ENCODE measurements at places on chromosomes 13 and 19. TPM values are rescaled to one million over a fixed set of nuclear protein-coding genes. Genes with fewer than 3 reads are reported as not detected.

GRCh38 chr13:41905600-41906254, 55.2 kb downstream of the VWA8 start:
- no peaks in the 10 kb centered on the region for H3K4me1 ChIP-seq
- H3K36me3 ChIP-seq: peaks cover 22% of the 10 kb centered on the region
- no peaks in the 10 kb centered on the region for H3K27me3 ChIP-seq
- H3K27ac ChIP-seq: no peak overlapping the region
- no peak overlapping the region for H3K4me3 ChIP-seq

The RFXAP gene
- total RNA-seq: 6.3 TPM

GRCh38 chr13:59671881-59672280, 491.8 kb downstream of the DIAPH3 start:
- H3K4me1 ChIP-seq: no peaks in the 10 kb centered on the region
- no peak overlapping the region for H3K4me3 ChIP-seq
- no peak for DNase-seq
- no peak overlapping the region for H3K27ac ChIP-seq

The ZGLP1 gene
- 5.3 TPM for total RNA-seq

DNA sequence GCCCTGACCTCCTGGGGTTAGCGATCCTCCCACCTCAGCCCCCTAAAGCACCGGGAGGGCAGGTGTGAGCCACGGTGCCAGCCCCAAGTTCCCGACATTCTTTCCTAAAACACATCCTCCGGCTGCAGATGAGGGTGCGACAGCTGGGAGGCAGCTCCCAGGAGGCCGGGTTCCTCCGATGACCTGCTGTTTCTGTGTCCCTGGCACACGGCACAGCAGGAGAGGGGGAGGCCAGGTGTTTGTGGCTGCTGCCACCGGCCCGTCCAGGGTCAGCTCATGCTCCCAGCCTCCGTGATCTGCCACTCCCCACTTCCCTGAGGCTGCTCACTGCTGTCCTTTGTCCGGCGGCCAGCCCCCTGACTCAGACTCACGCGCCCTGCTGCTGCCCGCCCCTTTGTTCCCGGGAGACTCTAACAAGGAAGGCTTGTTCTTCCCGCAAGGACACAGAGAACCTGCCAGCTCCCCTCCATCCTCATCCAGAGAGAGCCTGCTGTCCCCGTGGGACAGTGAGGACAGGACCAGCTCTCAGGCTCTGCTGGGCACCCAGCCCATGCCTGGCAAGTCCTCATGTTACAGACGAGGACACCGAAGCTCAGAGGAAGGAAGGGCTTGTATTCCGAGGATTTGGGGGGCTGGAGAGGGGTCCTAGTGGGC, 10.6 kb upstream of the MADCAM1 start:
- no peaks in the 10 kb centered on the region for H3K27me3 ChIP-seq
- no peak overlapping the region for H3K4me3 ChIP-seq
- no peak overlapping the region for H3K27ac ChIP-seq
- no peak for DNase-seq

DNA sequence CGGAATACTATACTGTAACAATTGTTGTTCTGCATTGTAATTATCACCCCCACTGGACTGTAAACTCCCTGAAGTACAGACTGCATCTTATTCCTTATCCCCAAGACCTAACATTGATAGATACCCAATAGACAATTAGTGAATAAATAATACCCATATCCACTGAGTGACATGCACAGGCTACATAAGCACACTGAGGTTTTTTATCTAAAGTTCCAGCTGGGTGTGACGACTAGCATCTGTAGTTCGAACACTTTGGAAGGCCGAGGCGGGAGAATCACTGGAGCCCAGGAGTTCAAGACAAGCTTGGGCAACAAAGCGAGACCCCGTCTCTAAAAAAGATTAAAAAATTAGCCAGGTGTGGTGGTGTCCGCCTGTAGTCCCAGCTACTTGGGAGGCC, 2.5 kb downstream of the KPNA3 start:
- H3K36me3 ChIP-seq: peaks cover 8% of the 10 kb centered on the region
- H3K4me3 ChIP-seq: peak overlapping the region; percentile 78
- H3K27ac ChIP-seq: no peak overlapping the region
- no peak for DNase-seq
- peaks cover 39% of the 10 kb centered on the region for H3K4me1 ChIP-seq

GRCh38 chr19:2561895-2562294, 86.0 kb downstream of the GADD45B start:
- no peak overlapping the region for H3K27ac ChIP-seq
- peak overlapping the region; percentile 25 for H3K4me3 ChIP-seq
- H3K4me1 ChIP-seq: peaks cover 15% of the 10 kb centered on the region
- H3K27me3 ChIP-seq: no peaks in the 10 kb centered on the region
- DNase-seq: peak; percentile 48
- H3K36me3 ChIP-seq: no peaks in the 10 kb centered on the region

DNA sequence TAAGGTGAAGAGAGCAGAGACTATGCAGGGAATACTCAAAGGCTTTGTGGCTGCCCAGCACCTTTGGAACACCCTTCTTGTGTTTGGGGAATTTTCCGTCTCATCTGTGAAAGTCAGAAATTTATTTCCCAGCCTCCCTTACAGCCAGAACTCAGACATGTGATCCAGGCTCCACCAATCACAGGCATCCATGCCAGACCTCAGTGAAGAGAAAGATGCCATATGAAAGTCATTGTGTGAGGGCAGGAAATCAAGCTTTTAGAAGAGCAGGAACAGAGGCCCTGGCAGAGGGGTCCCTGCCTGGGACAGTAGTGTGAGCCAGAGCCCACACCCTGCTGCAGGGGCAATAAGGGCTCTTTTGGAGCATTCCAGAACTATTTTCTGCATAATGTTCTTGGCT, 12.1 kb downstream of the CCDC70 start:
- no peak overlapping the region for H3K4me3 ChIP-seq
- no peaks in the 10 kb centered on the region for H3K27me3 ChIP-seq
- H3K27ac ChIP-seq: no peak overlapping the region
- H3K4me1 ChIP-seq: peaks cover 63% of the 10 kb centered on the region
- peak; percentile 50 for DNase-seq

DNA sequence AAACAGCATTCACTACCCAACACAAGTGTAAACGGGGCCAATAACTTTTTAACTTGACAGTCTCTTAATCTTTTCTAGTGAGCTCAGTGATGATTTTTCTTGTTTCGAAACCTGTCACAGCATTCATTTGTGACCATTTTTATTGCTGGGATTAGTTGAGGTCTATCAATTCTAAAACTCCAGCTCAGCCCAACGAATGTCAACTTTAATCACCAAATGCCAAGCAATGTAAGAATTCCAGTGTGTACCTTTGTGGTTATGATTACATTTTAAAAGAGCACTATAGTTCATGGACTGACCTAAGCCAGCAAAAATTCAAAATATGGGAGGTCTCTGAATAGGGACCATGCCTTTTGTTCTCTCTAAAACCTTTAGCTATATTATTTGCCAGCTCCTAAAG, 694.3 kb upstream of the SGCG start:
- H3K27me3 ChIP-seq: no peaks in the 10 kb centered on the region
- no peak overlapping the region for H3K27ac ChIP-seq
- H3K4me1 ChIP-seq: no peaks in the 10 kb centered on the region
- H3K4me3 ChIP-seq: no peak overlapping the region
- DNase-seq: no peak

The EPS8L1 gene
- total RNA-seq: not detected

GRCh38 chr19:41845051-41845590, 279 bp downstream of the DMRTC2 start:
- H3K27ac ChIP-seq: no peak overlapping the region
- H3K36me3 ChIP-seq: no peaks in the 10 kb centered on the region
- H3K4me1 ChIP-seq: no peaks in the 10 kb centered on the region

DNA sequence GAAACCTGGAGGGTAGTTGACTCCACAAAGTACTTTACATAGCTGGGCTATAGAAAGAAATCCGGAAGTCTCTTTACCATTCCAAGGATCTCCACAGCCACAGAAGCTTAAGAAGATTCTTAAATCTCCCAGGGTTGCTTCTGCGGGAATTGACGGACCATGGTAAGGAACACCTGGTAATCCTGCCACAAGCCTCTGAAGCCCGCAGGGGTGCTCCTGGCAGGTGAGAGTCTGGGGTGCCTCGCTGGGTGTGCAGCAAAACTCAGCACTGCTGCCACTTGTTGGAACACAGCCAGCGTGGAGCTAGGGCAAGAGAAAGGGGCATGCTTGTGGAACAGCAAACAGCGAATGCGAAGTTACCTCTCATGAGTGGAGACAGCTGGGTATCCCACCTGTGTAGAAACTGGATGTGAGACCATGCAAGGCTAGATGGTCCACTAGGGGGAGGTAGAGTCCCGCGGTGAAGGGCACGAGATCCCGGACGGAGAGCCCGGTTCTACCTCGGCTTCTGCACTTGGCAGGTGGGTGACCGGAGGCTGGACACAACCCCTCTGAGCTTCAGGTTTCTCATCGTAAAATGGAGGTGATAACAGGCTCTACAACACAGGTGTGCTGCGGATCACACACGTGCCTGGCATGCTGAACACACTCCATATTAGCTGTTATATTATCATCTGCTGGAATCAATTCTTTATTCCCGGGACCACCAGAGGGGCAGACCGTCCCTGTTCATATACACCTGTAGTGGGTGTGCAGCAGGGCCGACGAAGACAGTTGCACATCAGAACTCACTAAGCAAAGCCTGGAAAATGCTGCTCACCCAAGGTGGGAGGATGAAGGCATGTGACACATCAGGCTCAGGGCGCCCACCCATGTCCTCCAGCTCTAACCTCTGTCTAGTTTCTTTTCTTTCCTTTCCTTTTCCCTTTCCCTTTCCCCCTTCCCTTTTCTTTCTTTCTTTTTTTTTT, 24.1 kb upstream of the UBAC2 start:
- peak; percentile 95 for DNase-seq
- H3K27ac ChIP-seq: no peak overlapping the region
- no peaks in the 10 kb centered on the region for H3K27me3 ChIP-seq
- no peaks in the 10 kb centered on the region for H3K36me3 ChIP-seq

- no peak within 1 kb of the TSS for H3K27ac ChIP-seq
- DNase-seq: no peak
- H3K36me3 ChIP-seq: no peaks in the 10 kb centered on the region
- H3K4me3 ChIP-seq: no peak within 1 kb of the TSS
- H3K27me3 ChIP-seq: no peaks in the 10 kb centered on the region
- H3K4me1 ChIP-seq: no peaks in the 10 kb centered on the region
Observed at GRCh38 chr13:26759907-26760831, at the start of gene GPR12. GPR12 (minus strand) TSS chr13:26760786; CDS start chr13:26759827, 959 bp downstream.

DNA sequence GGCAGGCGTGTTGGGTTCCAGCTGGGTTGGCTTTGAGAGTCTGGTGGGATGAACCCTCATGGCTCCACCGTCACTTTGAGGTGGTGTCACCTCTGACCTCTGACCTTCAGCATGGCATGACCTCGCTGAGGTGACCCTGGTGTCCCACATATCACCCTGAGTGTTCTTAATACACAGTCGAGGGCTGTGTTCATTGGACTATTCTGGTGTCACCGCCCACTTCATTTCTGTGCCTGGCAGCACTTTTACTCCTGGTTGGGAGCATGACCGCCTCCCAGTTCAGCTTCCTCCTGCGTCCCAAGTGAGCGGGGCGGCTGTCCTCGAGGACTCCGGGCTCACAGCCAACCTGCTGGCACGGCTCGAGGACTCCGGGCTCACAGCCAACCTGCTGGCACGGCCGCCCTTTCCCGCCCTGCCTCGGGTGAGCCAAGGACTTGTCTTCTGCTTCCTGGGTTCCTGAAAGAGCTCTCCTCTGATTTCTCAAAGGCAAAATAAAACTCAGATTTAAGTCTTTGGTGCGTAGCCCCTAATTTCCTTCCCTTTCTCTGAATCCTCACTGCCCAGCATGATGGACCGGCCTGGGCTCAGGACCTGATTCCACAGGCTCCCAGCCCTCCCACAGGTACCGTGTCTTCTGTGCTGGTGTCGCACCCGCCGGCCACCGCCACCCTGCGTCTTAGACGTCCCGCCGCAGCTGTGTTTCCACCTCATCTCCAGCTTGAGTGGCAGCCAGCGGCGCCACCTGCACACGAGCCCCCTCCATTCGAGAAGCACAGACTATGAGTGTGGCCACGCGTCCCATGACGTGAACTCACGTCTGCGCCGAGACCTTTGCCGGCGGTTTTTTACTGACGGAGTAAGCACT, 10.4 kb downstream of the ATP4B start:
- H3K36me3 ChIP-seq: no peaks in the 10 kb centered on the region
- no peak overlapping the region for H3K27ac ChIP-seq
- H3K27me3 ChIP-seq: no peaks in the 10 kb centered on the region
- no peak for DNase-seq
- H3K4me3 ChIP-seq: no peak overlapping the region

- DNase-seq: no peak
- no peak overlapping the region for H3K27ac ChIP-seq
- no peaks in the 10 kb centered on the region for H3K27me3 ChIP-seq
- H3K36me3 ChIP-seq: no peaks in the 10 kb centered on the region
- H3K4me3 ChIP-seq: no peak overlapping the region
Observed at GRCh38 chr19:35429698-35430408, 18.2 kb upstream of the FFAR2 start.

The GARRE1 gene
- total RNA-seq: 22.8 TPM

The ZNF100 gene
- total RNA-seq: 10.4 TPM

- no peaks in the 10 kb centered on the region for H3K36me3 ChIP-seq
- H3K4me3 ChIP-seq: no peak overlapping the region
- no peaks in the 10 kb centered on the region for H3K27me3 ChIP-seq
- H3K4me1 ChIP-seq: peaks cover 6% of the 10 kb centered on the region
- DNase-seq: no peak
- H3K27ac ChIP-seq: no peak overlapping the region
Observed at GRCh38 chr13:90798381-90798780, 549.1 kb upstream of the MIR17HG start.

DNA sequence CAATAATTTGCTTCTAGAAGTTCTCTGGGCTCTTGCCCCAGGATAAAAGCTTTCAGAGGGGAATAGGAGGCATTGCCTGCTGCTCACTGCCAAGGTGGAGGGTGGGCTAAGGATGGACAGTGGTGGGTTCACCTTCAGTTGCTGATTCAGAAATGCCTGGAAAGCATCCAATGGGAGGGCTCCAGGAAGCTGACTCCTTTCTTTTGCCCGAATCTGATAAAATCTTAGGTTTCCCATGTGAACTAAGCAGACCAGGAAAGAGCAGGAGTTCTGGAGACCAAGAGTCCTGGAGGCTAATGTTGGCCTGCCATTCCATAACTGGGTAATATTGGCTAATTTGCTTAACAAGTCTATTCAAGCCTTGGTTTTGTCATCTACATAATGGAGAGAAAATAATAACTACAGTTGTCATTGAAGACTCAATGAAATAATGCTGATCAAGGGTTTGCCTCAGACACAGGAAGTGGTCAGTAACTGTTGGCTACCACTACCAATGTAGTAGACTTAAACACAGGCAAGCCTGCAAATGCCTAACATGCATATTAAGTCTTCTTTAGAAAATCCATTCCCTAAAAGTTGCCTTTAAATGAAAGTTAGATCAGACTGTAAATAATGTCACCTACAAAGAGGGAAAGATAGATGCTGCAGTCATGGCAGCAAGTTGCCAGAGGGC, 528.4 kb upstream of the NBEA start:
- H3K27ac ChIP-seq: no peak overlapping the region
- H3K4me3 ChIP-seq: no peak overlapping the region
- DNase-seq: no peak
- no peaks in the 10 kb centered on the region for H3K27me3 ChIP-seq
- H3K4me1 ChIP-seq: no peaks in the 10 kb centered on the region

The UNC13A gene
- total RNA-seq: under 0.01 TPM
